ENCODE measurements at places on chromosomes 11 and 22.

- DNase-seq, result no peak
These were observed 93.0 kb downstream of the GUCY1A2 start for GRCh38 chr11:106925245-106925644.

- DNase-seq, result no peak
These were observed 40.3 kb downstream of the ARHGAP42 start for GRCh38 chr11:100727410-100727809.

- no peak for DNase-seq
These were observed 17.5 kb downstream of the TMPRSS6 start for GRCh38 chr22:37091994-37092393.

DNA sequence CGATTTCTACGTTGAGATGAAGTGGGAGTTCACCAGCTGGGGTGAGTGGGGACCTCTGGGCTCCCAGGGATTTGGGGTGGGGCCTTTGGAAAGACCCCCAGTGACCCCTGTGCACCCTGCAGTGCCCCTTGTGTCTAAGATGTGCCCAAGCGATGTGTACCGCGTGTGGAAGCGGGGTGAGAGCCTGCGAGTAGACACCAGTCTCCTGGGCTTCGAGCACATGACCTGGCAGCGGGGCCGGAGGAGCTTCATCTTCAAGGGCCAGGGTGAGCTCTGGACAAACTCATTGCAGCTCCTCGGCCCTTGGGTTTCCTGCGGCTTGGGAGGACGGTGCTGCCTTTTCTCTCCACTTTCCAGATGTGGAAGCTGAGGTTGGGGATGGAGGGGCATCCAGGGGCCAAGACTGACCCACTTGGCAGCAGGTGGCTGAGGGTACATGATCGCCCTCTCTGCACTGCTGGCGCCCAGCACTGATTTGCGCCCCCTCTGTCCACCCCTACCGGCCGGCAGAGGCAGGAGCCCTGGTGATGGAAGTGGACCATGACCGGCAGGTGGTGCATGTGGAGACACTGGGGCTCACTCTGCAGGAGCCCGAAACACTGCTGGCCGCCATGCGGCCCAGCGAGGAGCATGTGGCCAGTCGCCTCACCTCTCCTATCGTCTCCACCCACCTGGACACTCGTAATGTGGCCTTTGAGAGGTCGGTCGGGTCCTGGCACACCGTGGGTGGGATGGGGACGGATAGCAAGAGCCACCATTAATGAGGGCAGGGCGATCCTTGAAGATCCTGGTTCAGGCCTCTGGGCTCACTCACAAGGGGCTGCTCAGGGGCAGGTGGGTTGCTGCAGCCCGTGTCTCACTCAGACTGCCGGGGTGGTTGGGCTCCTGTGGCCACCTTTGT is 2.6 kb downstream of the ANKRD13D start:
- DNase-seq, result no peak

DNA sequence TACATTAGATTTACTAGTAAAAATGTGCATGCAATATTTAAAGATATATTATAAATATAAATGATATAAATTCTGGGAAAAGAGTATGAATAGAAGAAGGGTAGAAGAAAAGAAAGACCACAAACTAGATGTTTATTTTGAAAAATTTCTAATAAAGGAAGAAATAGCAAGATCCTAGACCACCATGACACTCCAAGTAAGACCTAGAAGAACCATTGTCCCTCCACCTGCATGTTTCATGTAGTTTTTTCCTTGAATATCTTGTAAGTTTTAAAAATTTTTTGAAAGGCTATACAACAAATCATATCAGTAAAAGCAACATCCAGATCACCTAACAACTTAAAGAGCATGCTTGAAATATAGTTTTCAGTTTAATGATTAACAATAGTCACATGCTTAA is 46.8 kb downstream of the ARHGAP32 start:
- DNase-seq, result no peak

DNA sequence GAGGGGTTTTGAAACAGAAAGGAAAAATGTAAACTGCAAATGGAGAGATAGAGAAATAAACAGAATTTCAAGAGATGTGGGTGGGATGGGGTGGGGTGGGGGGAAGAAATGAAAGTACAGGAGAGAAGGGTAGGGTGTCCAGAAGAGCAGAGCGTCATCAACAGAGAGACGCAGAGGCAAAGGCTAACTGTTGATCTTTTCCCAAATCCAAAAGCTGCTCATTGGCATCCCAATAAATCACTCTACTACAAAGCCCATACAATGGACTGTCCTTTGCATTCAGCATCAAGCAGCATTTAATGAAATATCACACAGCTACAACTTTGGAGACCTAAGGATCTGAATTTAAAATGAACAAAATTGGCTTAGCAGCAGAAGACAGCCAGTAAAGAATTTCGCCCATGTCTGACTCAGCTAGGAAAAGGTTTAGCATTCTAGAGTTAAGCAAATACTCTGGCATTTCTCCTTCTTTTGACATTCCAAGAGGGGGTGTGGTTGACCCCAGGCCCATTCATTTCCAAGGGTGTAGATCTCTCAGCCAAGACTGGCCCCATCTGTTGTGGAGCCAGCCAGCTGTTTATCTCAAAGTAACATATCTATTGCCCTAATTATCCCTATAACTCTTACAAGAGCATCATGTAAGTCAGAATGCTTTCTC is 1.5 kb downstream of the RAB30 start:
- DNase-seq, result no peak

GRCh38 chr11:43914466-43914865 is 28.0 kb upstream of the C11orf96 start:
- DNase-seq, result no peak

Measured in immature natural killer cell (primary cell).